ENCODE measurements at places on chromosomes 6 and 20.

- no peak for DNase-seq
Measured at GRCh38 chr6:148157841-148158240, 184.8 kb upstream of the SASH1 start.

GRCh38 chr20:62365814-62366369 lies 1.2 kb downstream of the LAMA5 start:
- DNase-seq, result no peak

DNA sequence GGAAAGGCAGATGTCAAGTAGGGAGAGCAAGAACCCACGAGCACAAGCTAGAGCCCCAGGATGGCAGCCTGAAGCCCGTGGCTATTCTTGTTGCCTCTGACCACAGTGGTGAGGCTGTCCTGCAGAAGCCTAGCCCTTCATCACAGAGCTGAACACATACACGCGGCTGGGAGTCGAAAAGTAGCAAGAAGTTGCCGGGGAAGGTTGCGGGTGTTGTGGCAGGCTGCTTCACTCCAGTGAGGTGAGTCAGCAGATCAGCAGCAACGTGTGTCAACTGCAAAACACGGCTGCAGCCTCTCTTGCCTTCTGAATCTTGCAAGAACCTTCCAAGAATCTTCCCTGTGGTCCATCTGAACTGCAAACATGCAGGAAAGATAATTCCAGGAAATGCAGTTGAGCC lies 10.6 kb upstream of the STX16 start:
- DNase-seq, result no peak

DNA sequence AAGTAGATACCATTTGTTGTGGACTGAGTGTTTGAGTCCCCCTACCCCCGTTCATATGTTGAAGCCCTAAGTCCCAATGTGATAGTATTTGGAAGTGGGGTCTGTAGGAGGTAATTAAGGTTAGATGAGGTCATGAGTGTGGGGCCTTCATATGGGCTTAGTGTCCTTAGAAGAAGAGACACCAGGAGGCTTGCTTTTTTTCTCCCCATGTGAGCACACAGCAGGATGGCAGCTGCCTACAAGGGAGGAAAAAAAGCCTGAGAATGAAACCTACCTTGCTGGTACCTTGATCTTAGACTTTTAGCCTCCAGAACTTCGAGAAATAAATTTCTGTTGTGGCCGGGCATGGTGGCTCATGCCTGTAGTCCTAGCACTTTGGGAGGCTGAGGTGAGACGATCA lies 67.9 kb upstream of the TULP4 start:
- no peak for DNase-seq

GRCh38 chr6:149405823-149406765 lies 6.0 kb downstream of the SUMO4 start:
- DNase-seq, result no peak

- DNase-seq, result no peak
Measured at GRCh38 chr6:101080597-101080996, 199.5 kb upstream of the ASCC3 start.

DNA sequence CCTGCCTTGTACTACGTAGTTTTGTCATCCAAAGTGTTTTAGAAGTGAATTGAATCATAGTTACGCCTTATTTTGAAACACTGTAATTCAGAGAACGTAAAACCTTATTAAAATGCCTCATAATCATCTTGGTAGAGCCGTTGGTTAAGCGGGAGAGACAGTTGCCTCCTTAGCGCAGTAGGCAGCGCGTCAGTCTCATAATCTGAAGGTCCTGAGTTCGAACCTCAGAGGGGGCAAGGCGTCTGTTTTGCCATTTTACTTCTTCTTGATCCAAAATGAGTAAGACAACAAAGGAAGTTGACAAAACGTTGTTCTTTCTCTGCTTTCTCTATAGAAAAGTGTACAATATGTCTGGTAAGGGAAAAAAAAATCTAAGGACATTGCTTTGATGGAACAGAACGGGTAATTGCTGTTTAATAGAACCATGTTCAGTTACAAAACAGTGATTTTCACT lies 20.7 kb upstream of the TRIM27 start:
- peak; percentile 34 for DNase-seq

DNA sequence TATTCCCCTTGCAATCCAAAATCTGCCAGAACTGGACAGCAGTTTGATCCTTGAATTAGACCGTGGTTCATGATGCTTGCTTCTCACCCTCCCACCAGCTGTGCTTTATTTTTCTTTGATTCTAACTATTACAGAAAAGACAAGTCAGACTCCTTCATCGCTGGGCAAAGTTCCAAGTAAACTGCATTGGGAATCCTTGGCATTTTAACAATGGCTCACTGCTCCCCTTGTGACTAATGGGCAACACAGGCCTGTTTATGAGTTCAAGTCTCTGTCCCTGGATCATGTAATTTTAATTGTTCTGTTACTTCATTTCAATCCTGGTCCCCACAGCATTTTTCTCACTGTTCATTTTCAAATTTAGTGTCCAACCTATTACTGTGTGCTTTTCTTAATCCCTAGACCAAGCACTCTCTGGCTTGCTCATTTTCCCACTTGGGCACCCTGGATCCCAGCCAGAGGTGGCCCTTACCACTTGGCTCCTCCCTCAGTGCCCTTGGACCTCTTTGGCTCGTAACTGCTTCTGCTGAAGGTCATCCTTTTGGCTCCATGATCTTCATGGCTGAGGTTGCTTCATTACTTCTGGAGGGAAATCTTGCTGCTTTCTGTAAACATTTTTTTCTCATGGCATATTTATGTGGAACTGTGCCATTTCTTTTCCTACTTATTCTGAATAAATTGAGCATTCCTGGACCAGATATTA lies 32.8 kb downstream of the PSMB9 start:
- no peak for DNase-seq

- DNase-seq, result no peak
Measured at GRCh38 chr6:128586095-128586494, 65.7 kb upstream of the PTPRK start.

DNA sequence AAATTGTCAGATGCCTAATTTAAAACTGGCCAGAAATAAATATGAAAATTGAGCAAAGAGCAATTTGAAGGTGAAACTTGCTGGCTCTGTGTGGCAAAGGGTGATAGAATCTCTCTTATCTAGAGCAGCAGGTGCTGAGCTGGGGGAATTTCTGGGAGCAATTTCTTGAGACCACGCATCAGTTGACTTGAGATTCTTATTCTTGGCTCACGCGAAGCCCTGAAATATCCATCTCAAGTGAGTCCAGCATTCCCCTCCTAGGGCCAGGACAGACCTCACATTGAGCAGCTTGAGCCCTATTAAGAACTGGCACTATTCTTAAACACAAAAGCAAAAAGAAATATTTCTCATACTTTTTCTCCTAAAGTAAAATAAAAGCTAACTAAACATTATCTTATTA lies 66.3 kb downstream of the MAP7 start:
- no peak for DNase-seq
